ENCODE measurements at places on chromosomes 6 and 20.
A peak's percentile ranks its signal among the peaks of the same experiment; 100 is the strongest.

GRCh38 chr6:110856296-110856695, 18.3 kb upstream of the AMD1 start:
- no peak for DNase-seq

DNA sequence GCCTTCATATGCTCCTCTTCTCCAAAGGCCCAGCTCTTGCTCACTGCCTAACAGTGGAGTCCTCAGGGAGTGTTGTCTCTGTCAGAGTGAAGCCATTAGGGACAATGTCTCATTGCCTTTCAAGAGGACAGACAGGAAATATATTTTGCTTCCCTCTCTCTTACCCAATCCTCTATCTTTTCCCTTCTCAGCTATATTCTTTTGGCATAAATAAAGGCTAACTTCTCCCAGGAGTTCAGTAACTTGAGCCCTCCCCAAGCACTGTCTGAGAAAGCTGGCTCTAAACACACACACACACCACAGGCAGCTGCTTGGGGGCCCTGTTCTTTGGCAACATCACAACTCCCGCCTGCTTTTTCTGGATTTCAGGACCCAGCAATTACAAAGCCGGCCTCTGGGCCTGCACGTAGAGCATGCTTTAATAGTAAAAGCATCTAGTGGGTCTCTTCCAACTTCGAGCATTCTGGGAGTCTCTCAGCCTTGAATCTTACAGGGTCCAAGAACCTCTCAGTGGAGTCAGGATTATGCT, 34.7 kb upstream of the LAMA4 start:
- no peak for DNase-seq

- DNase-seq: no peak
Observed at GRCh38 chr6:80769106-80769505, 662.6 kb downstream of the BCKDHB start.

DNA sequence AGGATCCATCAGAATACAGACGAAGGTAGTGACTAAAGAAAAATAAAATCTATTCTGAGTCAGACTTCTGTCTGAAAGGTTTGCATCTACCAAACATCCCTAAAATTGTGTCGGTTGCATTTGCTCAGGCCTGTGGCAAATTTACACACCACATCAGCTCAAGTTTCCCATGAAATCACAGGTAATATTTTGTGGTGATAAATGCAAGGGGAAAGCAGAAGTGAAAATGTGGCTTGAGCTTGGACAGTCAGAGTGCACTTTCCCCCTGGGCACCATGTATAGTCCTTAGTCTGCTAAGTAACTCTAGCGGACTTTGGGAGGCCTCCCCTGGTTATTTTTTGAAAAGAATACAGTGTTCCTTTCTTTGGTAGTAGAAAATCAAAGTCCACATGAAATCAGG, 159.1 kb downstream of the PKHD1 start:
- DNase-seq: no peak

DNA sequence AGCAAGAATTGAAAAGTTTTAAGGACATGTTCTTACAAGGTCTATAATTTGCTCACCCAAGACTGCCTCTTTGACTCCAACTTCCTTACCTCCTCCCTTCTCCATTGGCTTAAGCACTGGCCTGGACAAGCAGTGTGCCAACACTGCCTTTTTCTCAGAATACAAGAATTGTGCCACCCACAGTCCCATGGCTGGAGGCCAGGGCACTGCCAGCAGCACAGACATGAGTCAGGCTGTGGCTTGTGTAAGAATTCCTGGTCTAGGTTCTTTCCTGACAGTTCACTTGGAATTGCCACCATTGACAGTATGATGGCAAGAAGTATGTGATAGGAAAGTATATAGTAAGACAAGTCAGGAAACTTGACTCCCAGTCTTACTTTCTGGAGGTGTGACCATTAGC, 202.7 kb upstream of the MARCKS start:
- peak; percentile 94 for DNase-seq
